Activated CD4-positive, CD25-positive, alpha-beta regulatory T cell treated with anti-CD3 and anti-CD28 coated beads, Interleukin-2, amount 50 U/mL, for 72 hours (primary cell): ENCODE measurements at places on chromosomes 11 and 22.

GRCh38 chr11:36098853-36099375 lies 155.1 kb downstream of the LDLRAD3 start:
- DNase-seq, result no peak

DNA sequence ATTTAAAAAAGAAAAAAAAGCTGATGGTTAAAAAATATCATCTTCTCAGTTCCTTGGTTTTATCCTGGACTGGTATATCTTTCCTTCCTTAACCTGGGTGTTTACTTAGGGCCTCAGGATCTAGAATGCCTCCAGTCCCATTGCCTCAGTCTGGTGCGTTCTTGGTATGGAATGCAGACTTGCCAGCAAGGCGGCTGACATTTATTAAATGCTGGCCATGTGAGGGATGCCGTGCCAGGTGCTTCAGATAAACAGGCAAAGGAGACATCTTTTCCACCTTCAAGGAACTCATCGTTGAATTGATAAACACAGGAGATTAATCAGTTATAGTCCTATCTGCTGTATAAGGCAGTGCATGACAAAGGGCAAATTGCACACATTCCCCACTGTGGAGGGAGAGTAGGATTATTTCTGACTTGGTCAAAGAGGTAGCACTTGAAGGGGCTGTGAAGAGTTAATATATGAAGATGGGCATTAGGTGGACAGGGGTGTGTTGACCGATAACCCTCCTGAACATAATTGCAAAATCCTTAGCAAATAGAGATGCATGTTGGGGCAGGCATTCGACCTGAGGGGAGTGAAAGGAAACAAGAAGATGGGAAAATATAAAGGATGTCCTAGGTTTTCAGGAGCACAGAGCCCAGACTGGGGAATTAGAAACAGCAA lies 54.4 kb downstream of the ALX4 start:
- no peak for DNase-seq

DNA sequence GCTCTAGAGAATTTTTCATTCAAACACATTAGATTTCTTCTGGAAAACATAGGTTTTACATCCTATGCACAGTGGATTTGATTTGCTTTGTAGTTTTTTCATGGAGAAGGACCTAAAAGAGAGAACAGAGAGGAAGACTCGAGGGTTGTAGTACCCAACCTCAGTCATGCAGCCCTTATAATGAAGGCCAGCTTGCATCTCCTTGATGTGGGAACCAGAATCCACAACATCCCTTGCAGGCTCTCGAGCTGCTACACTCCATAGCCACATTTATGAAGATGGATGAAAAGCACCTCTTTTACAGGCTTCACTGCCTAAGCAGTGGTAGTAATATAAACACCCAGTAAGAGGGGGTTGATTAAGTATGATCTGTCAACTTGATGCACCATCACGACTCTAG lies 9.5 kb upstream of the OR5B12 start:
- no peak for DNase-seq

DNA sequence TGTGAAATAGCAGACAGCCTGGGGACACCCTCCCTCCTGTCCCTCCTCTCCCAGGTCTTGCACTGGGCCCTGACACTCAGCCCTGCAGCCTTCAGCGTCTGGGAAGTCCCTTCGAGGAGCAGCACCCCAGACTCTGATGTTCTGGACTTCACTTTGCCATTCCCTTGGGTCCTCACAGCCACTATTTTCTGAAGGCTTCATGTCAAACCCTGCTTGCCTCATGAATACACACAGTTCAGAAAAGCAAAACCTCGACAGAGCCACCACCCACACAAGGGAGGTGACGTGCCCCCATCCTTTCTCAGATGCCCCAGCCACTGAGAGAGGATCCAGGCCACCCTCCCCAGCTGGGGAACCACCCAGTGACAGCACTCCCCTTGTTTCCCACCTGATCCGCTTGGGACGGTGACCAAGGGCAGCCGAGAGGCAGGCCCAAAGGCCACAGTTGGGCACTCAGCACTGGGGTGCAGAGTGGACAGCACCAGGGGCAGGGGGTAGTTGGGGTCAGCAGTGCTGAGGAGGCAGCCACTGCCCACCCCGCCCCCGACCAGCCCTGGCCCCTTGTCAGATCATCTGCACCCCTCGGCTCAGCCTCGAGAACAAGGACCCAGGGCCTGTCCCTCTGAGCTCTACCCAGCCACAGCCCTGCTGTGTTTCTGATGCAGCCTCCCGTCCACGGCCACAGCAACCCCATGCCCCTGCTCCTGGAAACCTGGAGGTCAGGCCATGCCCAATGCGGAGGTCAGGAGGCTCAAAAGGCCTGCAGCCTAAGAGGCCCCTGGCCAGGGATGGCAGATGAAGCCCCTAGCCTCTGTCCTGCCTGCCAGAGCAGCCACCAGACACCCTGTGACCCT lies 3.1 kb upstream of the TNNT3 start:
- no peak for DNase-seq

- DNase-seq, result no peak
These were observed 2.6 kb downstream of the LAMTOR1 start for GRCh38 chr11:72100462-72100861.

GRCh38 chr22:41915035-41915785 lies at the start of gene SHISA8:
SHISA8 (minus strand) TSS chr22:41915074; CDS start chr22:41914667, 407 bp downstream.
- no peak for DNase-seq

GRCh38 chr11:60528934-60529333 lies 13.7 kb downstream of the MS4A13 start:
- DNase-seq, result no peak

DNA sequence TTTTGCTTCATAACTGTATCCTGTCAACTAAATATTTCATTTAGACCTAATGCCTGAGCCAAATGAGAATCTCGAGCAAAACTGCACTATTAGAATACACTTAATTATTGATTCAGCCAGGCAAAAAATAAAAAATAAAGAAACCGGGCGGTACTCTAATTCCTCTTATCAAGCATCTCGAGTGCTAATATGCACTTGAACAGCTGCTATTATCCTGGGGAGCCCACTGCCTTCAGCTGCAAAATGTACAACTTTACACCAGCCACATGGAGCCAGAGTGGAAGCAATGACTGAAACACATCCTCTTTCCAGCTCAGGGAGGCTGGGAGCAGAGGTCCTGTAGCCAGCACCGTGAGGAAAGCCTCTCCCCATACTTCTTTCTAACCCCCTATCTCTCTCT lies 390.0 kb upstream of the CADM1 start:
- no peak for DNase-seq

DNA sequence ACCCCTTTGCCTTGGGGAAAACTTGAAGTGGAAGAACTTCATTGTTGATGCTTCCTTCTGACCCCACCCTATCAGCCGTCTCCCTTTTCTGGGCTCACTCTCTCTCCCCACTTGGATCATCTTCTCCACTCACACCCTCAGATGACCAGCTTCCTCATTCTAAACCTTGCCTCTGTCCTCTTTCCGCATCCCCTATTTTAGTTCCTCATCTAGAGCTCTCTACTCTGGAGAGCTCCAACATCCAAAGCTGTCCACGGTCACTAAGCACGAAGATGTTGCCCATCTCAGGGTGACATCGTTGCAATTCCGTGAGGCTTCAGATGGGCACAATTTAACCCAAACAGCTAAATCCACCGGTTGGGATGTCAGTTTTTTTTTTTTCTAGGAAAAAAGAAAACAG lies 31.6 kb upstream of the ME3 start:
- DNase-seq, result no peak

- DNase-seq, result no peak
These were observed 378.3 kb downstream of the FAM181B start for GRCh38 chr11:82355313-82355823.

GRCh38 chr22:45091254-45091854 lies 72.4 kb upstream of the NUP50 start:
- no peak for DNase-seq

GRCh38 chr22:40348025-40348658 lies 1.8 kb downstream of the ADSL start:
- DNase-seq, result peak; percentile 50

- peak; percentile 55 for DNase-seq
These were observed 20.0 kb downstream of the TRMU start for GRCh38 chr22:46355369-46355995.

DNA sequence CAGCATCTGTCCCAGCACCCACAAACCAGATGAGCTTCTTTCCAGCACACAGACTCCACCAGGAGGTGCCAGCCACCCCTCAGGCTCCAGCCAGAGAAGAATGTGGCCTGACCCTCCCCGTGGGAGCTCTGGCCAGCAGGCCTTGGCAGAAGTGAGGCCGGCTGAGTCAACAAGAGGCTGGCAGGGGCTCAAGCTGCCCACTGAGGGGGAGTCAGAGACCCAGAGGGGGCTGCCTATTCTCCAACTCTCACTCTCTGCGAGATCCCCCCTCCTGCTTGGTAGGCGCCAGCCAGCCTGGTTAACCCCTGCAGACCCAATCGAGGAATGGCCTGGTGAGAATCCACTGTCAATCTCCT lies 10.6 kb upstream of the CDC42EP1 start:
- DNase-seq, result no peak

DNA sequence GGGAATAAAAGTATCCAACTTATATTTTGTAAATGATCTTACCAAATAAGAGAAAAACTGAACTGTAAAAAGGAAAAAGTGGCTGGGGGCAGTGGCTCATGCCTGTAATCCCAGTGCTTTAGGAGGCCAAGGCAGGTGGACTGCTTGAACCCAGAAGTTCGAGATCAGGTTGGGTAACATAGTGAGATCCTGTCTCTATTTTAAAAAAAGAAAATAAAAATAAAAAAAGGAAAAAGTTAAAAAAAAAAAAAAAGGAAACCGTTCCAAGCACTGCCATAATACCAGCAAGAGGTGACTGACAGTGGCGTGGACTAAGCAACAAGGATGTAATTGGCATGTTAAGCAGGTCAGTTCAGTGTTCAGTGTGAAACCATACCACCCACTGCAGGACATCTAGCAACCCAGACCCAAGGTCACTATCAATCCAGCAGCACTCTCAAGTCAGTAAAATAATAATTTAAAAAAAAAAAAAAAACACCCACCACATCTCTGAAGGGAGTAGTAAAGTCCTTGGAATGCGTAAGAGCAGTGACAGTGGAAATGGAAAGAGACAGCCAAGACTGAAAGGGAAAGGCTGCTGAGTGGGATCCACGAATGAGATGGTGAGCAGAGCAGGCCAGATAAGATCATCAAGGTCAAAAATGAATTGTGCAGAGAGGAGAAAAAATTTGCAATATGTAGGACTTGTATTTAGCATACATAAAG lies 43.6 kb downstream of the MAPK1 start:
- DNase-seq, result no peak

DNA sequence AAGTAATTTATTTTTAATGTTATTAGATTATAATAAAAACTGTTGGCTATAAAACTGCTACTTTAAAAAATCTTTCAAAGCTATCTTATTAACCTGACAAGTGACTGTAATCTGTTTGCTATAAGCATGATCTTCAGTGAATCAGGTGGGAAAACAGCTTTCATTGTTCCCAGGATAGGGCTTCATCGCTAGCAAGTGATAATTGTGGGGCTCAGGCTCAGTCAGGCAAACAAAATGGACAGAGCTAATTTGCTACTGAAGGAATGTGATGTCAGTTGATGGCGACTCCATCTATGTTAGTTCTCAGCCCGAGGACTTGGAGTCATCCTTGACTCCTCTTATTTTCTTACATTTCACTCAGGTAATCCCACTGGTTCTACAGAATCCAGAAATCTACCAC lies 125.0 kb downstream of the RASSF10 start:
- no peak for DNase-seq

GRCh38 chr11:3130269-3131071 lies 34.6 kb downstream of the OSBPL5 start:
- DNase-seq, result no peak

GRCh38 chr22:46929046-46929709 lies 166.7 kb downstream of the TBC1D22A start:
- no peak for DNase-seq

GRCh38 chr11:3195251-3196160 lies 23.1 kb downstream of the MRGPRG start:
- DNase-seq, result no peak

GRCh38 chr11:67261946-67262681 lies 4.2 kb upstream of the GRK2 start:
- DNase-seq, result no peak

DNA sequence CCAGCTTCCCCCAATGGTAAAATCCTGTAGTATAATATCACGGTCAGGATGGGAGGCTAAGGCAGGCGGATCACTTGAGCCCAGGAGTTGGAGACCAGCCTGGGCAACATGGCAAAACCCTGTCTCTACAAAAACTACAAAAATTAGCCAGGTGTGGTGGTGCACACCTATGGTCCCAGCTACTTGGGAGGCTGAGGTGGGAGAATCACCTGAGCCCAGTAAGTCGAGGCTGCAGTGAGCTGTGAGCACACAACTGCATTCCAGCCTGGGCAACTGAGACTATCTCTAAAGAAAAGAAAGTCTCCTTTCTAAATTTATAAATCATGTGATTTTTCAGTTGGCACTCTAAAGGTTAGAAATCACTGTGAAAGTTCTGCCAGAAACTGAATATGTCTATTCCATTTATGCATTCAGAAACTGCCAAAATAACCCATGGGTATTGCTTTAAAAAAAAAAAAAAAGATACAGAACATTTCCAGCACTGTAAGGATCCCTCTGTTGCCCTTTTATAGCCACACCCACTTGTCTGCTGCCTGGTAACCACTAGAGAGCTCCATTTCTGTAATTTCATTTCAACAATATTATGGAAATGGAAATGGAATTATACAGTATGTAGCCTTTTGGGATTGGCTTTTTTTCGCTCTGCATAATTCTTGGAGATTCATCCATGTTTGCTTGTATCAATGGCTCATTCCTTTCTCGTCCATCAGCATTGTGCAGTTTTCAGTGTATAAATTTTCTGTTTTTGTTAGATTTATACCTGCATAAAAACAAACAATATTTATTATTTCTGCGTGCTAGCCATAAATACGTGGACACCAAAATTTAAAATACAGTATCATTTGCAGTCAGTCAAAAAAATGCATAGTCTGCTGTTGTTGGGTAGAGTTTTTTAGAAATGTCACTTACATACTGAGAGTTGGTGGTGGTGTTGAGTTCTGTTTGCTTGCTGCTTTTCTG lies 9.4 kb downstream of the CDC45 start:
- DNase-seq, result no peak

GRCh38 chr22:48857202-48857805 lies 970.4 kb downstream of the BRD1 start:
- peak; percentile 20 for DNase-seq

GRCh38 chr11:68761801-68762200 lies 10.5 kb upstream of the TESMIN start:
- no peak for DNase-seq

DNA sequence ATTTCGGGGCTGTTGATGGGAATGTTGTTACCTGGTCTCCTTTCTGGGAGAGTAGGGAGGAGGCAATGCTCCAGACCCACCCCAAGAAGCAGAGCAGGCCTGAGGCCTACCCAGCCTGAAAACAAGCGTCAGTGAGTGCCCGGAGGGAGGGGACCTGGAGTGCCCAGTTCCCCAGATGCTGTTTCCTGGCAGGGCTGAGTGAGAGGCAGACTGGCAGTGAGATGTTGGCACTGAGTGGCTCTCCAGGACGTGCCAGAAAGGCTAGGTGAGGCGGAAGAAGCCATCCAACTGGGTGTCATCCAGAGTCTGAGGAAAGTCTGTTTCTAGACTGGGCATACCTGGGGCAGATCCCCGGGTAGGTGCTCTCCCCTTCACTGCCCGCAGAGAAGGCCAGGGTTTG lies 1.3 kb downstream of the POU2F3 start:
- no peak for DNase-seq
